ENCODE measurements at places on chromosomes 13 and 19.

DNA sequence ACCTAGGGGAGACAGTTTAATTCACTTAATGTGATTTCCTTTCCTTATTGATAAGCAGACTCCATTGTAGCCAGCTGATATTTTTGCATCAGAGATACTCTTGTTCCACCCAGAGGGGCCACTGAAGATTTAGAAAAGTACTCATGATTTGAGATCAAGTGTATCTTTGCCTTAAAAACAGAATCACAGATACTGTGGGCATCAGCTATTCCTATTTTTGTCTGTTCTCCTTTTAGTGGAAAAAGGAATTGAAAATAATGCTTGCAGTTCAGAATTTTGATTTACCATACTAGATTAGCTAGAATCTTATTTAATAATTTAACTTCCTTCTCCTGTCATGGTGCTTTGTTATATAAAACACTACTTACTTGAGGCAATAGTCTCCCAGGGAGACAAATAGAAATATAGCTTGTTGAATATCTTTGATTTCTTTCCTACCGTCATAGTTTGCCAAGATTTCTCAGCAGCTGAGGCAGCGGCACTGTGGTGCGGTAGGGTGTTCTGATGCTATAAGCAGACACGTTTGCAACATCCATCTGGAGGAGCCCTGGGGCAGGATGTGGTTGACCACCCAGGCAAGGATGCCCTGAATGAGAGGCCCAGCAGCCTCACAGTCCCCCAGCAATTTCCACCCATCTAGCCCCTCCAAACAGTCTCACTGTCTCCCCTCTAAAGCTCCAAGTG lies 47.0 kb upstream of the RAP2A start:
- no peak overlapping the region for H3K4me3 ChIP-seq
- no peaks in the 10 kb centered on the region for H3K36me3 ChIP-seq
- no peaks in the 10 kb centered on the region for H3K27me3 ChIP-seq
- no peak for DNase-seq

DNA sequence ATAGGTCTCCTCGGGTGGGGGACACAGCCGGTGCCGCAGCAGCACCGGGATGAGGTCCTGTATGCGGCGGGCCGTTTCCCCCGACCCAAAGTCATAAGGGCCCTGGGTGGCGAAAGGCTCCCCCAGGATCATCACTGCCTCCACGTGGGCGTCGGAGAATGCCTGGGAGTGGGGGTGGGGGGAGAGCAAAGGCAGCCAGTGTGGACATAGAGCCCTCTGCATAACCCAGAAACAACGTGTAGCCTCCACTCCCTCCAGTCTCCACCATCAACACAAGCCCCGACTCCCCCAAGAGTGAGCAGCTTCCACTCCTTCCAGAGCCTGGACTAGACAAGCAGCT lies 1.7 kb upstream of the NUMBL start:
- H3K4me3 ChIP-seq, result no peak overlapping the region
- H3K36me3 ChIP-seq, result peaks cover 3% of the 10 kb centered on the region
- peak overlapping the region; percentile 96 for H3K27ac ChIP-seq
- peaks cover 17% of the 10 kb centered on the region for H3K4me1 ChIP-seq
- no peaks in the 10 kb centered on the region for H3K27me3 ChIP-seq
- DNase-seq, result no peak

DNA sequence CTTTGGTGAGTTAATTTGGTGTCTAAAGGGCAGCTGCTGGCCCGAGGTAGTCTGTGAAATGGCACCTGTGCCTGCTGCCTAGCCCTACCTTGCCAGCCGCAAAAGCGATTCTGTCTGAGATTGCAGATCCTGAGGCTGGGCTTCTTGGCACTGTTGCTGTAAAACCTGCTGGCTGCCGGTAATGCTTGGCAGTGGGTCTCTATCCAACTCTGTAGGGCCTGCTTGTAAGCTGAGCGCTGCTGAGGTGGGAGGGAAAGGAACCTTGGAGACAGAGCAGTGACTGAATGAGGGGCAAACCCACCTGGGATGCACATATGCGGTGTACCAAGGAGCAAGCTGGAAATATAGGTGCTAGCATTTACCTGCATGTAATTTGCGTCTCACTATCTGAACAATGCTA lies 11.7 kb downstream of the LCP1 start:
- no peak overlapping the region for H3K27ac ChIP-seq
- H3K4me3 ChIP-seq, result no peak overlapping the region
- H3K27me3 ChIP-seq, result no peaks in the 10 kb centered on the region
- H3K36me3 ChIP-seq, result no peaks in the 10 kb centered on the region
- no peak for DNase-seq

- H3K4me3 ChIP-seq, result no peak overlapping the region
- no peak overlapping the region for H3K27ac ChIP-seq
- H3K36me3 ChIP-seq, result no peaks in the 10 kb centered on the region
- H3K27me3 ChIP-seq, result no peaks in the 10 kb centered on the region
- H3K4me1 ChIP-seq, result no peaks in the 10 kb centered on the region
These were observed 14.1 kb upstream of the C19orf33 start for GRCh38 chr19:38289955-38290354.

DNA sequence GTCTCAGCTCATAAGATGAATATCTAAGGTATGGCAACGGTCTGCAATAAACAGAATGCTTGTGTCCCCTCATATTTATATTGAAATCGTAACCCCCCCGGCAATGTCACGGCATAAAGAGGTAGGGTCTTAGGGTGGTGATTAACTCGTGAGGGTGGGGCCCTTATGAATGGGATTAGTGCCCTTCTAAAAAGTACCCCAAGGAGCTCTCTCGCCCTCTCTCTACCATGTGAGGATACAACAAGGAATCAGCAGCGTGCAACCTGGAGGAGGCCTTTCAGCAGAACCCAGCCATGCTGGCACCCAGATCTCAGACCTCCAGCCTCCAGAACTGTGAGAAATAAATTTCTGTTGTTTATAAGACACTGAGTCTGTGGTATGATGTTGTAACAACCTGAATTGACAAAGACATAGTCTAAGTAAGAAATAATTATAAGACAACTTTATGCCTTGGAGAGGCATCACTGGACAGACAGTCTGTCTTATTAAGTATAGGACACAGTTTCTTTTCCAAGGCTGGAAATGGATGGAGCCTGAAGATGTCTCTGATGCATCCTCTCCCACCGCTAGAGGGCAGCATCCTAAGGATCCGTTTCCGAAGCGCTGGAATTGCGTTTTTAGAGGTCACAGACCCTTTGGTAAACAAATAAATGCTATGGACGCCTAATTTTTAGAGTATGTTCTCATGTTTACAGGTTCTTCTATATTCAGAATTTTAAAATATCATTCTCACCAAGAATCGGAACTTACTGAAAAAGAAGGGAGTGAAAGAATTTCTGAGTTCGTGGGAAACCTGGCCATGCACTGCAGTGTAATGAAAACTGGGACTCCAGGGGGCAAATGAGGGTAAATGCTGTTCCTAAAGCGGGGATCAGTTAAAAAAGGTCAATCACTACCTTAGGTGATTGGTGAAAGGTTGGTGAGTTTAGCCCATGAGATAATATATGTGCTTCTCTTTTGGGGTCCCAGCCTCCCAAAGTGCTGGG lies 13.3 kb upstream of the LEUTX start:
- H3K27me3 ChIP-seq, result peaks cover 14% of the 10 kb centered on the region
- H3K36me3 ChIP-seq, result no peaks in the 10 kb centered on the region
- peak; percentile 68 for DNase-seq
- H3K4me1 ChIP-seq, result no peaks in the 10 kb centered on the region

- H3K4me3 ChIP-seq, result no peak overlapping the region
- no peaks in the 10 kb centered on the region for H3K27me3 ChIP-seq
- peak overlapping the region; percentile 77 for H3K27ac ChIP-seq
These were observed 9.2 kb downstream of the MIDN start for GRCh38 chr19:1257475-1258162.

- no peaks in the 10 kb centered on the region for H3K36me3 ChIP-seq
- no peak for DNase-seq
- no peak overlapping the region for H3K27ac ChIP-seq
These were observed 31.5 kb upstream of the PABPC3 start for GRCh38 chr13:25064396-25064795.

- no peak for DNase-seq
- no peak overlapping the region for H3K4me3 ChIP-seq
- H3K4me1 ChIP-seq, result no peaks in the 10 kb centered on the region
- no peaks in the 10 kb centered on the region for H3K36me3 ChIP-seq
These were observed 32.2 kb upstream of the ZNF726 start for GRCh38 chr19:23882493-23882892.

GRCh38 chr19:35295792-35296462 lies 4.0 kb downstream of the MAG start:
- peaks cover 36% of the 10 kb centered on the region for H3K27me3 ChIP-seq
- no peaks in the 10 kb centered on the region for H3K36me3 ChIP-seq
- H3K4me3 ChIP-seq, result no peak overlapping the region
- no peak overlapping the region for H3K27ac ChIP-seq
- no peaks in the 10 kb centered on the region for H3K4me1 ChIP-seq

- no peaks in the 10 kb centered on the region for H3K27me3 ChIP-seq
- H3K36me3 ChIP-seq, result no peaks in the 10 kb centered on the region
- no peak overlapping the region for H3K4me3 ChIP-seq
- no peaks in the 10 kb centered on the region for H3K4me1 ChIP-seq
- H3K27ac ChIP-seq, result no peak overlapping the region
These were observed 864.9 kb upstream of the PCDH20 start for GRCh38 chr13:62280590-62280989.

- no peaks in the 10 kb centered on the region for H3K4me1 ChIP-seq
- H3K4me3 ChIP-seq, result no peak overlapping the region
- H3K36me3 ChIP-seq, result no peaks in the 10 kb centered on the region
- H3K27me3 ChIP-seq, result no peaks in the 10 kb centered on the region
These were observed 258.5 kb downstream of the COG6 start for GRCh38 chr13:39913928-39914327.

GRCh38 chr13:30268673-30269072 lies 38.7 kb downstream of the KATNAL1 start:
- no peak overlapping the region for H3K27ac ChIP-seq
- H3K36me3 ChIP-seq, result no peaks in the 10 kb centered on the region
- no peaks in the 10 kb centered on the region for H3K4me1 ChIP-seq
- DNase-seq, result no peak

DNA sequence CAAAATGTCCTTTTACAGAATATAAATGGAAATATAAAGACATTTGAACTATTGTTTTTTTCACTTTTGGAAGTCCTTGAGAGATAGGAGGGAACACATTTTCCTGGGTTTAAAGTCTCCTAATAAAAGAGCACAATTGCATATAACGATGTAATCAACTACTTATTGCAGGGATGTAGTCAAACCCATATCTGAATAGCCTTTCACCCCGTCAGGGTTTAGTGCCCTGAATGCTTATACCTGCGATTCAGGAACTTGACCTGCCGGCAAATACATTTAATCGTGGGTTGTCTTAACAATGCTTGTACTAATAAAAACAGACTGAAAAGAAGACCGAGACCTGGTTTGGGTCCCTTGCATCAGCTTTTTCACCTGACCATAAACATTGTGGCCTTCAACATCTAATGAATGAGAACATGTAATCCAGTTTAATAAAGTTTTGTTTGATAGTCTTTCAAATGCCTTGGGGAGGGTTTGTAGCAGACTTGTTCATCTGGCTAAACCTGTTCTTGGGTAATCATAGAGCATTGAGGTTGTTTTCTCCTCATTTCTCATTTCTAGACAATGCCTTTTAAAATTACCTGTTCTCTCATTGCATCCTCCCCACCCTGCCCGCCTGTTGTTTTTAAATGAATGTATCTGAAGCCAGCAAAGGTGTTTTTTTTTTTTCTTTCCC lies 7.0 kb downstream of the KLF5 start:
- H3K36me3 ChIP-seq, result no peaks in the 10 kb centered on the region
- no peaks in the 10 kb centered on the region for H3K27me3 ChIP-seq
- no peaks in the 10 kb centered on the region for H3K4me1 ChIP-seq
- H3K27ac ChIP-seq, result no peak overlapping the region

GRCh38 chr19:48295458-48295857 lies 25.6 kb downstream of the ZNF114 start:
- no peaks in the 10 kb centered on the region for H3K36me3 ChIP-seq
- H3K27me3 ChIP-seq, result no peaks in the 10 kb centered on the region
- no peak overlapping the region for H3K27ac ChIP-seq
- no peak overlapping the region for H3K4me3 ChIP-seq
- no peak for DNase-seq
- H3K4me1 ChIP-seq, result no peaks in the 10 kb centered on the region

DNA sequence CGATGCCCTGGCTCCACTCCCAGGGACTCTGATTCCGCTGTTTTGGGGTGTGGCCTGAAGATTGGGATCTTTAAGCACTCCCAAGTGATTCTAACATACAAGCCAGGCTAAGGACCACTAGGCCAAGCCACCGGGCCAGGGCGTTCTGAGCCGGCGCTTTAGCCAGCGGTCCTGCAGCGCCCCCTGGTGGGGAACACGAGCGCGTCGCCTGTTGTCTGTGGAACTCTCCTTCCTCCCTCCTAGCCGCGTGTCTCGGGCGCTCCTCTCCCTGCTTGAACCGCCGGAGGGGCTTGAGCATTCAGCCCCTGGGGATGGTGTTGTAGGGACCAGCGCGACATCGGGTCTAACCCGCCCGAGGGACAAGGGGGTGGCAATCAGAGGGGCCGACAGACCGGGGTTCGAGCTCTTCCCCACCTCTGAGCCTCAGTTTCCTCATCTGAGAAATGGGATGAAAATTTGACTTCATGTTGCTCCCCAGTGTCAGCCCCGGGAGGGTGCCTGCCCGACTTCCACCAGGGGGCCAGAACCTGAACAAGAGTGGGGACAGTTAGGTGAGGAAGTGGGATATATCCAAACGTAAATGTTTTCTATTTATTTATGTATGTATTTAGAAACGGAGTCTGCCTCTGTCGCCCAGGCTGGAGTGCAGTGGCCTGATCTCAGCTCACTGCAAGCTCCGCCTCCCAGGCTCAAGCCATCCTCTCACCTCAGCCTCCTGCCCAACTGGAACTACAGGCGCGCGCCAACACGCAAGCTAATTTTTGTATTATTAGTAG lies 18.0 kb upstream of the PNMA8B start:
- peak; percentile 86 for DNase-seq
- H3K36me3 ChIP-seq, result no peaks in the 10 kb centered on the region
- no peaks in the 10 kb centered on the region for H3K27me3 ChIP-seq
- no peak overlapping the region for H3K27ac ChIP-seq
- no peak overlapping the region for H3K4me3 ChIP-seq

DNA sequence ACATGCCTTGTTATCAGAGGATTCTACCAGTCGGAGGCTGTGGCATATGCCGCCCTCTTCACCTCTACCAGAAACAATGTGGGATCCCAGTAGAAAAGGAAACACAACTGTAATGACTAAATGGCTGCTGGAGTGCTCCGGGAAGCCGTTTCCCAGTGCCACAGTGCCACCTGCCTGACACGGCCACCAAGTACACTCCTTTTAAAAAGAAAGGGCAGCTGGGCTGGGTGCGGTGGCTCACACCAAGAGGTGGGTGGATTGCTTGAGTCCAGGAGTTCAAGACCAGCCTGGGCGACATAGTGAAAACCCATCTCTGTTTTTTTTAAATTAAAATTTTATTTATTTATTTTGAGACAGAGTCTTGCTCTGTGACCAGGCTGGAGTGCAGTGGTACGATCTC lies 67.3 kb downstream of the TRPM4 start:
- peaks cover 25% of the 10 kb centered on the region for H3K4me1 ChIP-seq
- no peak overlapping the region for H3K27ac ChIP-seq
- no peaks in the 10 kb centered on the region for H3K27me3 ChIP-seq
- DNase-seq, result peak; percentile 91
- H3K4me3 ChIP-seq, result no peak overlapping the region
- peaks cover 35% of the 10 kb centered on the region for H3K36me3 ChIP-seq

- H3K4me3 ChIP-seq, result peak overlapping the region; percentile 92
- H3K27ac ChIP-seq, result peak overlapping the region; percentile 79
- peak; percentile 65 for DNase-seq
- H3K36me3 ChIP-seq, result no peaks in the 10 kb centered on the region
- no peaks in the 10 kb centered on the region for H3K27me3 ChIP-seq
These were observed 16.2 kb upstream of the AP1M2 start for GRCh38 chr19:10603084-10603872.

Data from A673 (cell line).